ENCODE measurements at places on chromosomes 12 and 14.
A peak's percentile ranks its signal among the peaks of the same experiment; 100 is the strongest.

- no peak for DNase-seq
Measured at GRCh38 chr14:34124585-34124984, 173.7 kb upstream of the EGLN3 start.

GRCh38 chr14:48323665-48324064, 648.3 kb upstream of the MDGA2 start:
- DNase-seq = no peak

DNA sequence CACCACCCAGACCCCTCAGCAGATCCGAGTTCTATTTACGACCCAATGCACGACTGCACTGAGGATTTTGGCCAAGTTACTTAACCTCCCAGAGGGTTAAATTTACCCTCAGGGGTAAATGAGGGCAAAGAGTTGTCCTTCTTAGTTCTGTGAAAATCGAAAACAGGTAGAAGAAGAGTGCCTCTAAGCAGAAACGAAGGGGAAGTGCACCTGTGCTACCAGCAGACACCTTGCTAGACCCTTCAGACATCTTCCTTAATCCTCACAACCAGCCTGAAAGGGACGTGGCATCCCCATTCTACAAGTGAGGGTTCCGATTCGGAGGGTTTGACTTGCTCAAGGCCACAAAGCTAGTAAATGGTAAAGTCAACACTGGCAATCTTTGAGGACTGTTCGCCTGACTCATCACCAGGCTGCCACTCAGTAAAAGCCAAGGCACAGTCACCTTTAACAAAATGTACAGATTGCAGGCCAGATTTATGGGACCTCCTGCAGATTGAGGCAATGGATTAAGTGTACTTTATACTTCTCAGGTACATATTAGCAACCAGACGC, 1.6 kb downstream of the GSG1 start:
- DNase-seq = peak; percentile 9

GRCh38 chr12:13405961-13406703, 209.6 kb downstream of the EMP1 start:
- DNase-seq = no peak
